PC-3 (cell line): ENCODE measurements at places on chromosomes 3 and 15. TPM values are rescaled to one million over a fixed set of nuclear protein-coding genes. Genes with fewer than 3 reads are reported as not detected.

ST8SIA2 gene
- total RNA-seq, result not detected in 2 replicates

DNA sequence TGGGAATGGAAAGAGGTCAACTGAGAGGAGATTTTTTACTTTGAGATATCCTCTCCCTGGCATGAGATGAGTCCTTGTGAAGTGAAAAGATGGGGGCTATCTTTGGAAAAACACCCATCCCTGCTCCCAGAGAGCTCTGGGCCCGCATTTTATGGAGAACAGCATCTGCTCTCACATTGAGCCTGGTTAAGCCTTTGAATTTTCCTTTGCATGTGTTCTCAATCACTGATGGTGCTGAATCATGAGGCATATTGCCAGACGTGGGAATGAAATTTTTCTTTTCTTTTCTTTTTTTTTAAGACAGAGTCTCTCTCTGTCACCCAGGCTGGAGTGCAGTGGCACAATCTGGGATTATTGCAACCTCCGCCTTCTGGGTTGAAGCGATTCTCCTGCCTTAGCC, 24.4 kb downstream of the TMEM45A start:
- DNase-seq, result no peak

DNA sequence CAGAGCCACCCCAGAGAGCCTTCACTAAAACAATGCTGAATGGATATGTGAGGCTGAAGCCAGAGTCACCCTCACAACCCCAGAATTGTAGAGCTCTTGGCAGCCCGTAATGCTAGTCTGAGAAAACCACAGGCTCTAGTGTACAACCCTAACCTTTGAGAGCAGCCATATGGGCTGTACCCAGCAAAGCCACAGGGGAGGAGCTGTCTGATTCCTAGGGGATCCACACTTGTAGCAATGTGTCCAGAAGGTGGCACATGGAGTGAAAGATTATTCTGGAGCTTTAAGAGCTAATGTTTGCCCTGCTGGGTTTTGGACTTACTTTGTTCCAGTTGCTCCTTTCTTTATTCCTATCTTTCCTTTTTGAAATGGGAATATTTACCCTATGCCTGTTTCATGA, 626.8 kb downstream of the GRM7 start:
- DNase-seq, result no peak

DNA sequence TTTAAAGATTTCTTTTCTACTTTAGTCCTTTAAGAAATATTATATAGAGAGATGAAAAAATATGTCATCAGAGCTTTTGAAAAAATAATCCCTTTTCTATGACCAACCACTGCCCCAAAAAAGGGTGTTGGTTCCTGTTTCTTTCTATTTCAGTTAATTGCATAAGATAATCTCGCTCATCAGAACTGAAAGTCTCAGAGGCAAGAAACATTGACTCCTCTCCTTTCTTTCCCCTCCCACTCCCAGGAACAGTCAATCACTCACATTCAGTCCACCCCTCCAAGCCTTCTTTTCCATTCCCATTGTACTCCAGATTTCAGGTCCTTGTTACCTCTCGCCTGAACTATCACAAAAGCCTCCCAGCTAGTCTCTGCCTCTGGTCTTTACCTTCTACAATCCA, 153.7 kb upstream of the ABI3BP start:
- no peak for DNase-seq

- DNase-seq, result no peak
Observed at GRCh38 chr3:130048726-130049125, 32.9 kb upstream of the ALG1L2 start.

GRCh38 chr15:70096215-70097062, 1.3 kb downstream of the TLE3 start:
- peak; percentile 74 for DNase-seq
